ENCODE measurements at places on chromosomes 2 and 18.

DNA sequence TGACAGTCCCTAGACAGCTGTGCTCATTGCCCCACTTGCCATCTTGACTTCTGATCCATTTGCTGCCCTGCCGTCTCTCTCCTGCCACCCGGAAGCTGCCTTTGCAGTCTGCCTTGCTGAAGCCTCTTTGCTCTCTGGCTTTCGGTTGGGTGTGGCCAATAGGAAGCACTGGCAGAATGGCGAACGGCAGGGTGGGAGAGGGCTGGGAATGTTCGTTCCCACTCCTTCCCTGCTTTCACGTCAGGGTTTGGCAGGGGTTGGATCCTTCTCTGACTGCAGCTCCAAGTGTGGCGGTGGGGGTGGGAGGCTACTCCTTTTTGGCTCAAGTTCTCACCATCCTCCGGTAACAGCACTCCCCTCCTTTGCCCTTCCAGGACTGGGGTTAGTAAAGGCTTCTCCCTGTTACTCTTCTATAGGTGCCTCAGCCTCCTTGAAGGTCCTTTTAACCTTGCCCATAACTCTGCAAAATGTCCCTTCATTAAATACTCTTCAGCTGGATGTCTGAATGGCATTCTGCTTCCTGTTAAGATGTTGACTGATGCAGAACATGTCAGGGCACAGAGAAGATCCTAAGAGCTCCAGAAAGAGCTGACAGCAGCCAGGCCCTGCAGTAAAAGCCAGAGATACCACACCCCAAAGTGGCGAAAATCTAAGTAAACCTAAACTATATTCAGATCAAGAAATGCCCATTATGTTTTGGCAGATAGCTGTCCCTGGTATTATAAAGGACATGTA is 299.7 kb downstream of the CDCA7 start:
- DNase-seq: no peak

- DNase-seq: no peak
These were observed 11.2 kb upstream of the SERPINB7 start for GRCh38 chr18:63763831-63764600.

GRCh38 chr2:70123051-70123828 is 36.0 kb downstream of the PCBP1 start:
- no peak for DNase-seq

DNA sequence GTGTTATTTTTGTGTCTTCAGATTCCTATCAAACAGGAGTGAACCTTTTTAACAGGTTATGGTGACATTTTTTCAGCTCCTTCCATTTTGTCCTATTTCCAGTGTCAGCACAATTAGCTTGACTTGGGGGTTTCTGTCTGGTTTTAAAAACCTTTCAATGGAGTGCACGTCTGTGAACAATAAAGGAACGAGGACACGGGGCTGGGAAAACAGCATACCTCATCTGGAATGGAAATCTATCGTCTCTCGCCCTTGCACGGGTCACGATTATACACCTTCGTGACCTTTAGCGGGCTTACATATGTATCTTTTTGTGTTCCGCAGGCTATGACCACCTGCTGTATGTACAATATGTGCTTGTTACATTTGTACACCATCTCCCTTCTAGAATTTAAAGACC is 2.3 kb upstream of the ZNF532 start:
- no peak for DNase-seq

DNA sequence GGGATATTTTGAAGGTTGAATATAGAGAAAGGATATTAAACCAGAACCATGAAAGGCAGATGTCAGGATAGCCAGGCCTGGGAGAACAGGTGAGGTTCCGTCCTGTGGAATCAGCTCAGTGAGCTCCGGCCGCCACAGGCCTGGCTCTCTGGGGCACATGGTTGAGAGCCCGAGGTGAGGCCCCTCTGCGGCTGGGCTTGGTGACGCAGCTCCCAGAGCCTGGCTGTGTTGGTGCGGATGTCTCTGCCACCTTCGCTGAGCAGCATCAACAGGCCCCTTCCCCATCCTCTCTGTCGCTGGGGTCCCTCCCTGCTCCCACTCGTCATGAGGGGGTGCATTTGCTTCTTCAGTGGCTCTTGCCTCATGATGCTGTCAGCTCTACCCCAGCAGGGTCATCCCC is 70.7 kb upstream of the PXDN start:
- DNase-seq: no peak

GRCh38 chr2:239249776-239250175 is 151.0 kb downstream of the HDAC4 start:
- DNase-seq: peak; percentile 52

DNA sequence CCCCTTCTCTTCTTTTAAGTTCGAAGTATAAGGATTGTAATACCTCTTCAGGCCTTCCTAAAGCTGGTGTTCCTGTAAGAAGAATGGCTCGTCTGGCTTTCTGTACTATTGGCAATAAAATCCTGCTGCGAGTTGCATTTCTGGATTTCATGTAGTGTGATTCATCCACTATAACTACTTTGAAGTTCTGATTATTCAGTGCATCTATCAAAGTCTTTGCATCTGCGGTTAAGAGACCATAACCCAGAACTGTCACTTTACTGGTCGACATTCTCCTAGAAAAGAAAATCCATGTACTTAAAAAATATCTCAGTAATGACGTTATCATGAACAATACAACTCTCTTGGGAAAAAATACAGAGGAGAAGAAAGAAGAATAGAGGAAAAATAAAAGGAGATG is 181.1 kb downstream of the ZRANB3 start:
- DNase-seq: no peak

GRCh38 chr18:79868811-79869541 is 71.2 kb downstream of the KCNG2 start:
- no peak for DNase-seq

DNA sequence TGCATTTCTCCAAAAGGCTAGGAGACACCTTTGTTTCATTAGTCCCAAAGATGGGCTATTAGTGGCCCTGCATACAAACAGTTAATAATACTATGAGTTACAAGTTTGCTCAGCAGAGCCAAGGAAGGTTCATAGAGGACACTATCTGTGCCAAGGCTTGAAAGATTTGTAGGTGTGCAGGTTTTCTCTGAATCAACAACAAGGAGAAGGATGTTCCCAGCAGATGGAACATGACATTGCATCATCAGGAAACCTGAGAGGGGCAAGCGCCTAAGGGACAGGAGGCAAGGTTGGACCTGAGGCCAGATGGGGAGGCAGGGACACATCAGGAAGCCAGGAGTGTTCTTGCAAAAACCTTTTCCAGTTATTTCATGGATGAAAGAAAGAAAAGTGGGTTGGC is 35.4 kb upstream of the STK17B start:
- peak; percentile 58 for DNase-seq

DNA sequence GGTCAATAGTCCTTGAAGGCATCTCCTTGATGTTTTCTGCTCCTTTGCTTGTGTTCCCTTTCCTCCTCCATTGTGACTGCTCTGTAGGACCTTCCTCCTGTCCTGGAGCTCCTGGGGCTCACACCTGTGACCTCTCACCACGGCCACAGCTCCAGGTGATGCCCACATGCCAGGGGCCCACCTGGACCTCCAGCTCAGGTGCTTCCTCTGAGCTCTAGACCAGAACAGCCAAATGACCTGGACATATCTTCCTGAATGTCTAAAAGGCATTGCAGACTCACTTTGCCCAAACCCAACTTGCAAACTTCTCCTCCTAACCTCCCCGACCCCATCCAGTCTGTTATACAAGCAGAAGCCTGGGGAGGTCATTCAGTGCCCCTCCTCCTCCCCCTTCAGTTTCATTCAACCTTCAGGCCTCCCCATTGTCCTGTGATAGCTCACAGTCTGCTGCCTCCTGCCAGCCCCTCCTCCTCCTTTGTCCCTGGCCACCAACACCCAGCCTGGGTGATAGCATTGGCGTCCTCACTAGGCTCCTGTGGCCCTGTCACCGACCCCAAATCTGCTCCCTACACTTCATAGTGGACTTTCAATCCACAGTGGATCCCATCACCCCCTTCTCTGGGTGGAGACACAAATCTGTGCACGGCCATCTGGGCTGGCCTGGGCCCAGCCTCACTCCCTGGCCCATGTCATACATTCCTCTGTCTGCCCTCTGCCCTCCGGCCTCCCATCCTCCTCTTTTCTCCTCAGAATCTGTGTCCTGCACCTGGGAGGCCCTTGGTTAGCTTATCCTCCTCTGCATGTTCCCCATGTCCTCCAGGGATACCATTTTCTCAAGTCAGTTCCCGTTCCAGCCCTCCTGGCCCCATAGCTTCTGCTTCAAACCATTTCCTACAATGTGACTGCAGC is 310.4 kb upstream of the HDAC4 start:
- no peak for DNase-seq

GRCh38 chr18:35827275-35827902 is 145.1 kb upstream of the RMP24 start:
- peak; percentile 93 for DNase-seq

DNA sequence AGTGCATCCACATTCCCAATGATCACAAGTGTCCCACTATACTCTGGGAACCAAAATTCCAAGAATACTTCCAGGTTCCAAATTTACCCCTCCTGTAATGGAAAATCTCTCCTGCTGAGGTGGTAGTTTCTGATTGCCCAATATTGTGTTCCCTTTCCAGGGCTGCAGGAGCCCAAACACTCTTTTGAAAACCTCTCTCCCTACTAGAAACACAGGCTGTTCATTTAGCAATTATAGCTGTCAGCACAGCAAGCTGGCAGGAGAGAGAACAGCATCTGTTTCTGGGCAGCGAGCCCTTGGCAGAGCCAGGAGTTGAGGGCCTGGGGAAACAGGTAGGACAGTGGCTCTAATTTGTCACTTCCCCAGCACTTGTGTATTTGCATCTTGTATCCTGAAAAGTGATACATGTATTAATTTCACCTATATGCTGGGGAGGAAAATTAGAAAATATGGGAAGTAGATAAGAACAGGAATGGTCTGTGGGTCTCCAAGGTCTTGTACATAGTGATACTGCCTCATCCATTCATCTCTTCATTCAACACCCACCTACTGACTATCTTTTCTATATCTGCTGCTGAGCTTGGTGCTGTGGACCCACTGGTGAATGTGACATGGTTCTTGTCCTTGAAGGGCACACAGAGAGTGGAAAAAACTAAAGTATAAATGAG is 16.9 kb upstream of the PAIP2B start:
- DNase-seq: no peak

DNA sequence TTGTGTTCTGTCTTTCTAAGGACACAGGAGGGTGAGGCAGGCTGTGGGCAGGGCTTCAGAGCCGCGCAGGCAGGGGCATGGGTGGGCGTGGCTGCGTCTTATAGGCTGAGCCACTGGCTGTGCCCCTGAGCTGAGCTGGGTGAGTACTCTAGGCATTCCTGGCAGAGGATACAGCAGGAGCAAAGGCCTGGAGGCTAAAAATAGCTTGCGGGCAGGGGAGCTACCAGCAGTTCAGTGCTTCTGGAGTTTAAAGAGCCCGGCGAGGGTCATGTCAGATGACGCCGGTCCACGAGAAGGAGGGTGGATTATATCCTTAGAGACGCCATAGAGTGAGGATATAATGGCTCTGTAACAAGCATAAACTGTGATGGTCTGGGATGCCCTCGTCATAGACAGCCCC is 31.5 kb upstream of the PDIA6 start:
- peak; percentile 72 for DNase-seq

- DNase-seq: peak; percentile 30
These were observed 12.1 kb upstream of the GBX2 start for GRCh38 chr2:236180076-236180816.

DNA sequence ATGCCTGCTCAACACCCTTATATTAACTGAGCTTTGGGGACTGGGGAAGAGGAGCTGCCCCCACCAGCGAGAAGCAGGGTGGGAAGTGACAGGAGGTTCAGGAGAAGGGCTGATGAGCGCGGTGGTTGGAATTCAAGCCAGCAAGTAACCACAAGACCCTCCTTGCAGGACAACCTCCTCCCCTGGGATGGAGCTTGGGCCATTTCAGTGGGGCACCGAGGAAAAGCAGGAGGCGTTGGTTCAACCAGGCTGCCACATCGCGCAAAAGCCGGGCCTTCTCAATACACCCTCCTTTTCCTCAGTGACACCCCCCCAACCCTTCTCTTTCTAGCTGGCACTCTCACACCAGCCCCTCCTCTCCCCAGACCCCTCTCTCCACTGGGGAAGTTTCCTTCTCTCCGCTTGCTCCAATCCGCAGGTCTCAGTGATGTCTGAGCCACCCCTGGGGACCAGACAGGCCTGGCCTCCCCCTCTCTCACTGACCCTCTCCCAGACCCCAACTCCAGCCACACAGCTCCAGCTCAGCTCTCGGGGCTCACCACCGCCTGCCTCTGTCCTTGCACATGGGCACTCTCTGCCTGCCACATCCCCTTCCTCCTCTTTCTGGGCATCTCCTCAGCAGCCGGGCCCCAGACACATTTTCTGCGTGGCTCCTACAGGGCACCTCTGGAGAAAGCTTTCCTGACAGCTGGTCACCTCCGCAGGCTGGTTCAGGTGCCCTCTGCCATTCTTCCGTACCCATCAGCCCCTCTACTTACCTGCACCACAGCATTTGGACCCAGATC is 44.5 kb downstream of the KCNF1 start:
- DNase-seq: no peak

GRCh38 chr2:23498943-23499342 is 114.0 kb downstream of the KLHL29 start:
- DNase-seq: no peak

- no peak for DNase-seq
These were observed 120.5 kb upstream of the MC4R start for GRCh38 chr18:60493066-60493465.

DNA sequence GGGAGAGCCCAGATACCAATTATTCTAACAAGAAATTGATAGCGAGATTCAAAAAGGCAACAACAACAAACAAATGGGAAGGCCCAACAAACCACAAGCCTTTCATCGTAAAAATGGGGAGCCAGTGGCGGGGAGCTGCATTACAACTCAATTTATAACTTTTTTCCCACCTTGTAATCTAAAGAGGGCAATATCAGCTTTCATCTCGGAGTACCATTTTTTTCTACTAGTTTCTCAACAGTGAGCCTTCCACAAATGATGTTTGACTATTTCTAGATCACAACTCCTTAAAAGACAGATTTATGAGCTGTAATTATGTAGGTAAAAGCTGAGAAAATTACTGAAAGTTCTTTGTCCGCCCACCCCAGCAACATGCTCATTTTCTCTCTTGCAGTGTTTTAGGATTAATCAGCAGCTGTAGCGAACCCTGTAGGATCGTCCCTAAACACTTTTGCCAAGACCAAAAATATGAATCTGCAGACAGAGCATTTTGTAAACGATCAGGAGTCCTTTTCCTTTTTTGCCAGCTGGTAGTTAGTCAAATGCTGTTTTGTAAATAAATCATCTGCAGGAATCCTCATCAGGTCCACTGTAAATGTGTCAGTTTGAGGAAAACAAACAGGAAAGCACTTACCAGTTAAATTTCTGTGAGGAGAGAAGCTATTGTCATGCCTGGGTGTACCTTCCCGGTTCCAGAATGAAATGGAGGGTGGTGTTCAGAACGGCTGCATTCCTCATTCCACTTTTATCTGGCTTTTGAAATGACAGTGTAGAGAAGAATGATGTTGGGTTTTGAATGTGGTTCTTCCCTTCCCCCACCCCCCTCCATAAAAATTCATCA is 53.2 kb downstream of the EEF1B2 start:
- no peak for DNase-seq
